NCI-H460 (cell line): ENCODE measurements at places on chromosomes 7 and 10. TPM values are rescaled to one million over a fixed set of nuclear protein-coding genes. Genes with fewer than 3 reads are reported as not detected.
A peak's percentile ranks its signal among the peaks of the same experiment; 100 is the strongest.

- no peak for DNase-seq
Measured at GRCh38 chr10:4885162-4885561, 59.2 kb downstream of the AKR1E2 start.

- DNase-seq: no peak
Measured at GRCh38 chr10:90816466-90816865, 41.4 kb downstream of the HTR7 start.

GRCh38 chr10:77661674-77662073 lies 24.1 kb upstream of the KCNMA1 start:
- no peak for DNase-seq

GRCh38 chr7:75691793-75692543 lies 46.8 kb downstream of the HIP1 start:
- DNase-seq: no peak

DNA sequence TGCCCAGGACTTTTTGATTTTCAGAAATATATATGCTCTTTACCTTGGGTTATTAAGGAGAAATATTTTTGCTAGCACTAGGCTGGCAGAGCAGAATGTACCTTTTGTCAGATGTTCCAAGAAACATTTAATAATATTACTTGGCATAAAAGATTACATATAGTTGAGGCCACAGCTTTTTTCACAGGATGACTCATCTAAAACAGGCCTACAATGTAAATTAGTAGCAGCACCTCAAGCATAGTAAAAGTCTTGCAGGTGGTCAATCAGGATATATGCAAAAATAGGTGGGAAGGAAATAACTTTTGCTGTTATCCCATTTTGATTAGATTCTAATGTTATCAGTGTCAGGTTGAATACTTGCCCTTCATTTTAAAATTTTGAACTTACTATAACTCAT lies 14.9 kb upstream of the ITGB1 start:
- no peak for DNase-seq

DNA sequence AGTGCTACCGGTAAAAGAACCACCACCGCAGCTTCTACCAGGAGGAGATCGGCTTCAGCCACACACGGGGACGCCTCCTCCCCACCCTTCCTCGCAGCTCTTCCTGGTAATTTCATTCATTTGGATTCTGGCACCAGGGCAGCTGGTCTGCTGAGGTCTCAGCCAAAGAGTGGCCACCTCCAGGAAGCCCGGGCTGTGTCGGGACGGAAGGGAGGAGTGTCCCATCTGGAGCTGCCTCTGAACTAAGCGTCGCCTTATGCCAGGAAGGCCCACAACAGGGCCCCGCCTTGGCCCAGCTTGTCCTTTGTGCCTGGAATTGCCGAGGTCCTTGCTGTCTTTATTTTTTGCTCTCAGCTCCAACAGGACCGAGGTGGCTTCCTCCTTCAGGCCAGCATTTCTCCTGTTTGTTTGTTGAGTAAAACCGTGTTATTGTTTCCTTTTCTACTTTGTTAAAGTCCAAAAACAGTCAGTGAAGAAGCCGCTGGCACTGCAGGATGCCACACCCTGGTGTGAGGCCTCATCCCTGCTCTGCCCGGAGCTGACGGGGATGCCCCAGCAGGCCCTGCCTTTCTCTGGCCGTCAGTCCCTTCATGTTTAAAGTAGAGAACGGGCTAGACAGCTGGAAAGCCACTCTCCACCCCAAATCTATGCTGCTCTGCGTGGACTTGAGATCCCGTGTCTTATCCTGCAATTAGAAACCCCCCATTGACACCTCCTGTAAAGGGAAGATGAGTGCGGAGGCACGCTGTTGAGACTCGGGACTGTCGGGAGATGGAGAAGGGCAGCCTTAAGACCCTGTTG lies 24.5 kb upstream of the TTYH3 start:
- no peak for DNase-seq

DNA sequence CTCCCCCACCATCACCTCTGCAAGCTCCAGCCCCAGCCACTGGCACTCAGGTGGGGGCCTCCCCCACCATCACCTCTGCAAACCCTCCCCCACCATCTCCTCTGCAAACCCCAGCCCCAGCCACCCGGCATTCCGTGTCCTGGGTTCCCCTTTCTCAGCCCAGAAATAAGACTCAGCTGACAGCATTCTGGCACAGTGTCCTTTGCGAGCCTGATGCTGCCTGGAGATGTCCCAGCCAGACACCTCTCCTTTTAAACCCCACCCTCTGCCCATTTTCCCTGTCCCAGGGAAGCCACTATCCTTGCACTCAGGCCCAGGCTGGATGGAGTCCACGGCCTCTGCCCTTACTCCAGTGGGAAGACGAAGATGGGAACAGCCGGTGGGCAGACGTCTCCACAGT lies 49.8 kb downstream of the ELFN1 start:
- DNase-seq: no peak

DNA sequence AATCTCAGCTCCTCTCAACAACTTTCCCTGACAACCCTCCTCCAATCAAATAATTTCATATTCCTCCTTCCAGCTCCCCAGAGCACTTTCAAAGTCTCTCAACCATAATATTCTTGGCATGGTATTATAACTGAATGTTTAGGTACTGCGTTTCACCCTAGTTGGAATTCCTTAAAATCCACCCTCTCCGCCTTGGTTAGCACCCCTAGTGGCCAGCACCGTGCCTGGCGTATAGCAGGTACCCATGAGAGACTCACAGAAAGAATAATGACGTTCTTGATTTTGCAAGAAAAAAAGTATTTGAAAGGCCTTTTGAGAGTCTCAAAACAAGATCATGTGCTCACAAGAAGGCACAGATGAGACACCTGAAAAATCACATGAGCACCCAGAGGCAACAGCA lies 50.9 kb downstream of the GLI3 start:
- DNase-seq: no peak

DNA sequence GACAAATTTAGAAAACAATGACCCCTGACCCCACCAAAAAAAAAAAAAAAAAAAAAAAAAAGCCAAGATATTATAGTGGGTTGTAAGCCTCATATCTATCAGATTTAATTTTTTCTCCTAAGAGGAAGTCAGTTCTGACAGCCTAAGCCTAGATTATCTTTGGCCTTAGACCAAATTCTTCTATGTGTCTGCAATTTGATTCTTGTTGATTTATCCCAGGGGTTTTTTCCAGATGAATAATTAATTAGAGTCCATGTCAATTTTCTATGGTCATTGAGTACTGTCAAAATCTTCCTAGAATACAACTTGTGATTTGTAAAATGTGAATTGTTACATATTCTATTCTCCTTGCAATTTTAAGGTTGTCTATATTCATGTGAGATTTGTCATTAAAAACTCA lies 151.6 kb upstream of the CACNA2D1 start:
- DNase-seq: no peak

DNA sequence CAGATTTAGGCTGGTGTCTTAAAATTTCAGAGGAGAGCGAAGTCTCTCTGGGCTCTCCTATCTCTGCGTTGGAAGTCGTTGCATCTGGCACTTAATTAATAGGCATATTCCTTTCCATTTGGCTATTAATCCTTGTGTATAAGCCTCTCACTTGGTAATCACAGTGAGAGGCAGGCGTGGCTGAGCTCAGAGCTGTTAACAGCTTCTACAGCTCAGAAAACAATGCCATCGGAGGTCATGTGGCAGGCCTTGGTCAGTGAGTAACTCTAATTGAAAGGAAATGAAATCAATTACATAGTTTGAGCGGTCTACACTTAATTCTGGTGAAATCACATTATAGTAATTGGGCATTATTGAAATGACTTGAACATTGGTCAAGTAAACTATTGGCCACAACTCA lies 135.1 kb downstream of the DPY19L1 start:
- no peak for DNase-seq

- DNase-seq: peak; percentile 17
Measured at GRCh38 chr7:111730476-111731300, 168.4 kb upstream of the IMMP2L start.

DNA sequence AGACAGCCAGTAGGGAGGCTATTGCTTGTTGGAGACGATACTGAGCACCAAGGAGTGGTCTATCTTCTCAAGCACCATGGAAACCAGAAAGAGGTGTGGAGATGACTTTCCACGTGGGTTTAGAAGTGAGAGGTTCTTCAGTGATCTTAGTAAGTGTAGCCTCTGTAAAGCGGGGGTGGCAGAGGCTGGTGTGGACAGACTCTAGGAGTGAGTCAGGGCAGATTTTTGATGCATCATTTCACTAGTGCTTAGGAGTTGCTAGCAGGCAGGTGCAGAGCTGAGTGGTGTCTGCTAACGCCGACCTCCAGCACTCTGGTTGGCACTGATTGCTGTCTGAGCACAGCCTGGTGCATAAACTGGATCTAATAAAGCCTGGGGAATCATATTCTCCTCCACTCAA lies 78.4 kb upstream of the ADO start:
- no peak for DNase-seq

DNA sequence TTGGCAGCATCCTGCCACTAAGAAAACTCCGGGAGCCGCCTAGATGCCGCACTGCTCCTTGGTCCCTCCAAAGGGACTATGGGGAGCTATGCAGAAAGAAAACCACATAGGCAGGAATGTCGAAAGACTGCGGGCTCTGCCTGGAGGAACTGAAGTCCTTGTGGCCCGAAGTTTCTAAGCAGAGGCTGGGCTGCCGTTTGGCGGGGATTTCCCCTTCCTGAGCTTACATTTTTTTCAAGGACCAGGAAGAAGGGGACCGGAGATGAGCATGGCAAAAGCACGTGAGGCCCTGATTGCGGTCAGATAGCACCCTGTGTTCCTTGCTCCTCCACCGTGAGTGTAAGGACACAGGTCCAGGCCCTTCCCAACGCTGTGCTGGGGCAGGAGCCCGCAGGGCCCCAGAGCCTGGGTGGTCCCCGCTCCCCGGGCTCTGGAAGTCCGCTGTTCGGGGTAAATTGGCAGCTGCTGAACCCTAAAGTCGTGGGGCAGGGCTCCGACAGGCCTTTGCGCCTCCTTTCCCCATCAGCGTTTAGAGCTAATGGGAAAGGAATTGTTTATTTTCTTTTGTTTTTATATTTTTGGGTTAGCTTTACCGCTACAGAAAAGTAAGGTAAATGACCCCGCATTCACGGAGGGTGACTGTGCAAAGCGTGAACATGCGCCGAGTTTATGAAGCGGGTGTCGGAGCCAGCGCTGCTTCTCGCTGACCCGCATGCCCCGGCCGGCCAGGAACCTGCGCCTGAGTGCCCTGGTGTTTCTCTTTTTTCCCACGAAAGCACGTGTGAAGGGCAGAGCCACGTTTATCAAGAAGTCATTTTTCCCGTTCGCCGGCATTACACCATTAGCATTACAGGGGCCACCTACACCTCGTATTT lies 356.5 kb upstream of the ZNF32 start:
- no peak for DNase-seq

GRCh38 chr10:62805231-62806099 lies 945 bp downstream of the ADO start:
- DNase-seq: no peak

DNA sequence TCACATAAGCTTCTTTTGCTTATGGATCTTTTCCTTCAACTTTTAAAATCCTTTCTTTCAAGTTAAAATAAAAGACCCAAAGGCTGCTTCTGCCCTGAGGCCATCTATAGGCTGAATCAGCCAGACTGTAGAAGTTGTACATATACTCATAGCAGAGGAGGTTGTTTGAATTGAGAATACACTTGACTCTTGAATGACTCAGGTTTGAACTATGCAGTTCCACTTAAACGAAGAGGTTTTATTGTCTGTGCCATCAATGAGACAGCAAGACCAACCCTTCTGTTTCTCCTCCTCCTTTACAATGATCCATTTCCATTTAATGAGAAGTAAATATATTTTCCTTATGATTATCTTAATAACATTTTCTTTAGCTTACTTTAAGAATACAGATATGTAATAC lies 5.8 kb downstream of the ZNF365 start:
- DNase-seq: peak; percentile 56

DNA sequence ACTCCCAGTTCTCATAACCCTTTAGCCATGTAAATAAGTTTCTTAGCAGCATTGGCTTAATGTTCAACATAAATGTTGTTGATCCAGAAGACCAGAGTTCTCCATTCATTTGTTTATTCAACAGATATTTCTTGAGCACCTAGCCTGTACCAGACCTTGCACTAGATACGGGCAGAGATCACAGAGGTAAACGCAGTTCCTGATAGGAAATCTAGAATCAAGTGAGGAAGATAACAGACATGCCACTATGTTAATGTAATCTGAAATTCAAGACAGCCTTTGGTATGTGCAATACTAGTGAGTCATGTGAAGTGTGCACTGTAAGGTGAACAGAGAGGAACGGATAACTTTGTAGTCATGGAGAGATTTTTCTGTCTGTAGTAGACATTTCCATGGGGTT lies 3.0 kb downstream of the BUB3 start:
- no peak for DNase-seq

GRCh38 chr7:150937848-150938561 lies 40.1 kb downstream of the KCNH2 start:
- DNase-seq: no peak

DNA sequence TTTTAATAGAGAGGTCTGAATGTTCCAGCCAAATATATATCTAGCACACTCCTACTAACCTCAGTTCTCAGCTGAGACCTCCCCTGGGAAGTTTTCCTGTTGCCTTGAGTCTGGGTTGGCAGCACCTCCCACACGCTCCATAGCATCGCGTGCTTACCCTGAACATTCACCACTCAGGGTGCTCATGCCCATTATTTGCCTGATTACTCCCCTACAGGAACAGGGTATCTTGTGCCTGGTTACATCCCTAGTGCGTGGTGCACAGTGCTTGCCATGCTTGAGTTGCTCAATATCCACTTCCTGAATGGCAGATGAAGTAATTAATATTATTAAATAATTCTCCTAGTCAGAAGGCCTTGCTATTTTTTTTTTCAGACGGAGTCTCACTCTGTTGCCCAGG lies 269.9 kb upstream of the IMMP2L start:
- no peak for DNase-seq

DNA sequence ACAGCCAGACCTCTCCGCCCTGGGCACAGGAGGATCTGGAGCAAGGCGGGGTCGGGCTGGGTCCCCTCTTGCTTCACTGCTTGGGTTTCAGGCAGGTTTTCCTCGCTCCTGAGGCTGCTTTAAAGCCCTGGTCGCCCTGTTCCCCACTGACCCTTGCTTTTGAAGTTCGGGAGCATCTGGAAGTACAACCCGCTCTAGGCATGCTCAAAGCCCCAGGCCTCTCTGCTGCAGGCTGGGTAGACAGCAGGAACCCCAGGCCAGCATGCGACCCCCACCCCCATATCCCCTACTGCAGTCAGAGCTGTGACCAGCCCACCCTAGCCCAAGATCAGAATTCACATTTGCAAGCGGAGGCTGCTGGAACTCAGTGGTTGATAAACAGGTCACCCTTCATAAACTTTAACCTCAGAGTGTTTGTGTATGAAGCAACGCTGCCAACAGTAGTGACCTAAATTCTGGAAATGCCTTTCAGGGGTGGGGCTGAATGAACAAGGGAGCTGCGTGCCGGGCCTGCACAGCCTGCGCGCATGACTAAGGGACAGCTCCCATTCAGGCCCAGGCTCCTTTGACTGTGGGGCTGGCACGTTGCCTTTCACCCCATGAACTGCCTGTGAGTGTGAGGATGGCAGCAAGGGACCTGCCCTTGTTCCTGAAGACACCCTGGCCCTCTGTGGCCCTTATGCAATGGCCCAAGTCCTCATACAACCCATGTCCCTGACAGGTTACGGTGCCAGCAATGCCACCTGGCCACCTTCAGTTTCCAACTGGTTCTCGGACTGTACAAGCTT lies 52.5 kb downstream of the PROSER2 start:
- DNase-seq: peak; percentile 91

The DNAJB12 gene
- 5.4 and 7.0 TPM in 2 replicates for total RNA-seq

The FXYD4 gene
- total RNA-seq: 0.50 and 1.8 TPM in 2 replicates

The EBF3 gene
- total RNA-seq: not detected in 2 replicates

The MYH16 gene
- not detected in 2 replicates for total RNA-seq

The TPK1 gene
- total RNA-seq: 22.8 and 29.4 TPM in 2 replicates
